Stimulated activated CD4-positive, alpha-beta T cell treated with anti-CD3 and anti-CD28 coated beads, TNF-alpha, amount 100 ng/mL, for 48 hours (primary cell): ENCODE measurements at places on chromosomes 4 and X.

DNA sequence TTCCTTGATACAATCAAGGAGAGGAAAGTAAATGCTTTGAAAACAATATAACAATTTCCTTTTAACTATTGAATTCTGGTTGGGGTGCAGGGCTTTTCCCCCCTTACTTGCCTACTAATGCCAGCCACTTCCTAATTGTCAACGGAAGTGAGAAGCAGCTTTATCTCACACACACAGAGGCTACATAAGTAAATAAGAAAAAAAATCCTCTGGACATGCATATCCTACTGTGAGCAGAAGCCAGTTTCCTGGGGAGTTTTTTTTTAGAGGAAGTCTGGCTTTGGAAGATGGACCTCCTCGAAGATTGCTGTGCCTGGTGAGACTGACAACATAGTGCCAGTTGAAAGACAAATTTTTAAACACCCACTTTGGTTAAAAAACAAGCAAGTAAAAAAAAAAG lies 180.6 kb downstream of the OPHN1 start:
- no peak for DNase-seq

DNA sequence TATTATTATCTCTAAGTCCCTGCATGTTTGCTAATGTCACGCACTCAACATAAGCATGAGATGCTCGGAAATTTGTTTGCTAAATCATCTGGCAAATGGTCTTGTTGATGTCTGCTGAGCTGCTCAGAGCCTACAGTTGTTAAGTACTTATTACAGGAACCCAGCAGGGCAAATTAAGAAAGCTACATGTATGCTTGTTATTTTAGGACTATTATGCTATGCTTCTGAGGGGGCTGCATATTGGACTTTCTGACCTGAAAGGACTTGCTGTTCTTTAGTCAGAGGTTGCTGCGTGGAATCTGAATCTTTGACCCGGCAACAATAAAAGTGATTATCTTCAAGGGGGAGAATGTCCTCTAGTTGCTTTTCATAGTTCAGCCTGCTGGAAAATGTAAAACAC lies 36.3 kb upstream of the TENM3 start:
- DNase-seq, result no peak

GRCh38 chr4:186703510-186703909 lies 20.1 kb downstream of the FAT1 start:
- no peak for DNase-seq

- no peak for DNase-seq
Measured at GRCh38 chr4:37648084-37648817, 37.9 kb downstream of the RELL1 start.

DNA sequence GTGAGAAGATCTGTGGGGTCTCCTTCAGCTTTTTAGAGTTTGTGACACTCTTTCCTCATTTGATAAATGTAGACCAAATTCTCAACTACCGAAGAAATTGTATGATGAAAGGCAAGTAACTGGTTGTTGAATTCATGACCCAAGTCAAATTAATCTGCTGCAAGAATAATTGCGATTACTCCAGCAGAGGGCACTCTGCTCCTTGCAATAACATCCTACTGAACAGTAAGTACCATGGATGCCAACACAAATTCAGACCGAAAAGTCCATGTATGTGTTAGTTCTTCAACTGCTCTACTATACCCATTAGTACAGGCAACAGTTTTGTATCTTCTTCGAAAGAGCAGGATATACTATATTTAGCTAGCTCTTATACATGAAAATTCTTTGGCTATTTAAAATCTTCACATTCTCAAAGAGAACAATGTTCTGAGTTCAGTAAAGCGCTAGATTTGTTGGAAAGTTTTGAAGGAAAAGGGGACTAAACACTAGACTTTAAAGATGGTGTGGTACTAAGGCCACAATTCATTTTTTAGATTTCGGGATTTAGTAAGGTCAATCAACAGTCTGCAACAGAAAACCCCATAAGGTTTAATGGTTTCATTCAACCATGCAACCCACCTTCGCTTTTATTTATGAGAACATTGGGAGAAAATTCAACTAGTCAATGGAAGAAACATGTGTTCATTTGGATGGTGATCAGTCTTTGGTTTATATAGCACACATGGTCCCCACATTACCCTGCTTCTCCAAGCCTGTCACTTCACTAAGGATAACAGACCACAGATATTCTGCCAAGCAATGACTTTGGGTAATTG lies 105.4 kb upstream of the TBC1D9 start:
- DNase-seq, result no peak

DNA sequence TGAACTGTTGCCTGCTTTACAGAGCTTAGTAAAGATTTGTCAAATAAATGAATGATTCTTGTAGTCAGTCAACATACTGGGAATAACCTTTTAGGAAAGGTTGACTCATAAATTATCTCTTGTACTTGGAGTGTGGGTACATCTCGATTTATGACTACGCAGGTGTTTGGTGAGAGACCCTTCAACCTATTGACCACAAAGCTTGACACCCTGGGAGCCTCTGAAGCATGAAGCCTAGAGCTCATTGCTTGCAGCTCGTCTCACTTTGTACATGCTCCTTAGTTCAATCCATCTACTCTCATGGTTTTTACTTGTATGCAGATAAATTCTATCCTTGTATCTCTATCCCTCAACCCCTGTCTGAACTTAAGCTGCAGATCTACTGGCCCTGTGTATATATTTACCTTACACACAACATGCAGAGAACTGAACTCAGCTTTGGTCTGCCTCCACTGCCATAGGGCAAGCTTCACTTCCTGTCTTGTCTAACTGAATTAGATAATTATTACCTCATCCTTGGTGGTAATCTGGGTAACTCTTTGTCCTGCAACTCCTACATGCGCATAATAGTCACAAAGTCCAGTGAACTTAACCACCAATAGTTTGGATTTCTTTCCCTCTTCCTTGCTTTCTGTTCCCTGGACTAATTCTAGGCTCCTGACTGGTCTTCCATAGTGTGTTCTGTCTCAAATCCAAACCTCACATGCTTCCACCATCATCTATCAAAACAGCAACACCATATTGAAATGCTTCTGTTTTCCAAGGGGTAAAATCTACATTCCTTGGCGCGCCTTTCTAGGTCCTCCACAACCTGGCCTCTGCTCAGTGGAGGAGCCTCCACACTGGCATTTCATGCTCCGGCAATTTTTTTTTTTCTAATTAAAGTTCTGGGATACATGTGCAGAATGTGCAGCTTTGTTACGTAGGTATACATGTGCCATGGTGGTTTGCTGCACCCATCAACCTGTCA lies 32.2 kb upstream of the FAT1 start:
- no peak for DNase-seq
